Panc1 (cell line): ENCODE measurements at places on chromosomes 7 and 10.

DNA sequence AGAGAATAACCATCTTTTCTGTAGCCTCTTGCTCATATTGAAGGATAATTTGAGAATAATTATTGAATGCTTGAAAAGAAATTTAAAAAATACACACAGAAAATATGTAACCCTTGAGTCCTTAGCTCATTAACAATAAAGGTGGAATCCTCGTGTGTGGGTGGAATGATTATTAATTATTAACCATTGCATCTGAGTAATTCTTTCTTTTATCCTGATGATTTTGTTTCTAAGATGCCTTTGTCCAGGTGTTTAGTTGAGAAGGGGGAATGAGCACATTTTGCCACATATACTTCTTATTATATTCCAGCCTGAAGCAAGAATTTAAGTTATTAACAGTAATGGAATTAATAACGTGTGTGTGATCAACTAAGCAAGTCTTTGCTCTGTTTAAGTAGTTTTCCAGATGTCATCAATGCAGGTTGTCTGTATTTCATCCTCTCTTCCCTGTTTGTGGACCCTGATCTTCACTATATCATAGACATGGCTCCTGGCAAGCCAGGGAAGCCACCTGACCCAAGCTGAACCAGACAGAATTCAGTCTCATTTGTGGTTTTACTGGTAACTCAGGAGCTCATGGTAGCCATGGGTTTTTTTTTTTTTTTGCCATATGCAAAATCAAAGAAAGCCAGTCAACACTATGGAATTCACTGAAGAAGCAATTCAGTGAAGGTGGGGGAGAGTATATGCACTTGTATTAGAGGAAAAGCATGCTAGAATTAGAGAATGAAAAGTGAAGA is 144.3 kb downstream of the KIF20B start:
- no peak for DNase-seq

- peak; percentile 39 for DNase-seq
Measured at GRCh38 chr10:51171946-51172345, 97.7 kb downstream of the PRKG1 start.

GRCh38 chr7:42128703-42129102 is 108.3 kb downstream of the GLI3 start:
- DNase-seq: no peak

DNA sequence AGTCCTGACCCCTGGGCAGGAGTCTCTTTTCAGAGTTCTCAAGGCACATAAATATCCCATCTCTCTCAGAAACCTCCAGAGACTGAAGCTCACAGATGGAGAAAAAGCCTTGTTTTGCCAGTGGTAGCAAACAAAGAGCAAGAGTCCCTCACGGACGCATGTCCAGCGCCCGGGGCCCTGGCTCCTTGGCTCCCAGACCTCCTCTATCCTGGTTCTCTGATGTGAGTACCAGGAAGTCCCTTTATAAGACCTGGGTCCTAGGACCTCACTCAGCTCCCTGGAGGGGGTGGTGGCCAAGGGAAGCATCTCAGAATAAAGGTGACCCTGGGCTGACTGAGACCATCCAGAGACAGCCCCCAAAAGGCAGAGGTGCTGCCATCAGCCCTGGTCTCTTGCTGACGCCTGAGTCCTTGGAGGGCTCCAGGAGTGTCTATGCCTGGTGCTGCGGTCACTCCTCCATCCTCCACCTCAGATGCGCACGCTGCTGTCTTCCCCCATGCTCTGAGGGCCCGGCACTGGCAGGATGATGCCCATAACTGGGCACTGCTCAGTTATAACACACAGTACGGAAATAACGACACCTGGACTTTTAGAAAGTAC is 221.5 kb downstream of the TNS3 start:
- DNase-seq: no peak

- no peak for DNase-seq
Measured at GRCh38 chr10:114970515-114970914, 32.5 kb downstream of the TRUB1 start.

DNA sequence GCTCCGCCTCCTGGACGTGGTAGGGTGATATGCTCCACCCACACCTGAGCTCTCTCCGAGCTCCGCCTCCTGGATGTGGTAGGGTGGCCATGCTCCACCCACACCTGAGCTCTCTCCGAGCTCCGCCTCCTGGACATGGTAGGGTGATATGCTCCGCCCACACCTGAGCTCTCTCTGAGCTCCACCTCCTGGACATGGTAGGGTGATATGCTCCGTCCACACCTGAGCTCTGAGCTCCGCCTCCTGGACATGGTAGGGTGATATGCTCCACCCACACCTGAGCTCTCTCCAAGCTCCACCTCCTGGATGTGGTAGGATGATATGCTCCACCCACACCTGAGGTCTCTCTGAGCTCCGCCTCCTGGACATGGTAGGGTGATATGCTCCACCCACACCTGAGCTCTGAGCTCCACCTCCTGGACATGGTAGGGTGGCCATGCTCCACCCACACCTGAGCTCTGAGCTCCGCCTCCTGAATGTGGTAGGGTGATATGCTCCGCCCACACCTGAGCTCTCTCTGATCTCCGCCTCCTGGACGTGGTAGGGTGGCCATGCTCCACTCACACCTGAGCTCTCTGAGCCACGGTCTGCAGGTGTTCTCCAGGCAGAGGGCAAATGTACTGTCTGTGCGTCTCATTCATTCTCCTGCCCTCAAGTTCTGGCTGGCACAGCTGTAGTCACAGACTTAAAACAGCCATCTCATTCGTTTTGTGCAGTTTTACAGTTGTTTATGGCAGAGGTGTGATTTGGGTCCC is 252.4 kb downstream of the DIP2C start:
- DNase-seq: no peak

GRCh38 chr7:133748443-133749407 is 378.4 kb upstream of the LRGUK start:
- no peak for DNase-seq

- no peak for DNase-seq
Measured at GRCh38 chr7:150450491-150451001, at the start of gene GIMAP8. GIMAP8 (plus strand) TSS chr7:150450630; CDS start chr7:150466699, 16,069 bp downstream.

DNA sequence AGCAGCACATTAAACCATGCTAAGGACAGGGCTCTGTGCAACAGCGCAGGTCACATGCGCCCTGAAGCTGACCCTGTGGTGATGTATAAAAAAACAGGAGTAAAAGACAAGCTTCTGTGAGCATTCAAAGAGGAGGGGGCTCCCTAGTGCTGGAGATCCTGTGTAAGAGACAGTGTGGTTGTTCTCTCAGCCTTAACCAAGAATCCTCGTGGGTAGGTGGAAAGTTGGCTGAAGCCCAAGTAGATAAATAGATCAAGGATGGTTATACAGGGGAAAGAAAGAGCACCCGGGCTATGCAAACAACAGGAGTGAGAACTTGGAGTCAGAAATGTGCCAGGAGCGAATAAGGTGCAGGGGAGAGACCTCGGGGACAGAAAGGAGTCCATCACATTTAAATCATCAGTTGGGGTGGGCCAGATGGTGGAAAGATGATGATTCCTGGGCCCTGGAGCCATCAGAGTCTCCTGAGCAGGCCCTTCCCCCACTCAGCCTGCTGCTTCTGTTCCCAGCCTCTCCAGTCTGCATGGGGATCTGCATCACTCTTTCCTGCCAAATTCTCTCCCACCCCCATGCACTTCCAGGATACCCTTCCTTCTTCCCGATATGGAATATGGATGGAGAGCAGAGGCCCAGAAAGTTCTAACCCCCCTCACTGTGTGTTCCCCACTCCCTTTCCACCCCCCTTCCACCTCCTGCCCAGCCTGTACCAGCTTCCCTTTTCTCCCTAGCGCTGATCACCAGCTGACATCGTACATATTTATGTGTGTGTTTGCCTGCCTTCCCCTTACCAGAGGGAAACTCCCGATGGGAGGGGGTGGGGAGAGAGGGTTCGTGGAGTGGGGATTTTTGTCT is 78.1 kb upstream of the PRR15 start:
- no peak for DNase-seq

DNA sequence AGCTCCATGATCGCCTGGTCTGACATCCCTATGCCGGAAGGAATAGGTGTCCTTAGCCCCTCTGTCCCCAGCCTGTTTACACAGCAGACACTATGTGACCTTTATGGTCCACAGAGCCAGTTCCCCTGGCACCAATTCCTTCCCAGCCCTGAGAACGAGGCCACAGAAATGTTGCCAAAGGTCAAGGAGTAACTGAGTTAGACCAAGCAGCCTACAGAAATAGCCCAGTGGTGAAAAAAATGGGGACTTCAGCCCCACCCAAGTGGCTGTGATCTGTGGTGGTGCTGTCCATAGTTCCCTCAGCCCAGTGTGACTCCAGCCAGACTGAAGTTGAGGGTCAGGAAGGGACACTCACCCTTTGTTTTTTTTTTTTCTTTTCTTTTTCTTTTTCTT is 2.5 kb downstream of the PGAM2 start:
- no peak for DNase-seq

GRCh38 chr10:44368637-44369036 is 16.3 kb downstream of the CXCL12 start:
- DNase-seq: no peak

DNA sequence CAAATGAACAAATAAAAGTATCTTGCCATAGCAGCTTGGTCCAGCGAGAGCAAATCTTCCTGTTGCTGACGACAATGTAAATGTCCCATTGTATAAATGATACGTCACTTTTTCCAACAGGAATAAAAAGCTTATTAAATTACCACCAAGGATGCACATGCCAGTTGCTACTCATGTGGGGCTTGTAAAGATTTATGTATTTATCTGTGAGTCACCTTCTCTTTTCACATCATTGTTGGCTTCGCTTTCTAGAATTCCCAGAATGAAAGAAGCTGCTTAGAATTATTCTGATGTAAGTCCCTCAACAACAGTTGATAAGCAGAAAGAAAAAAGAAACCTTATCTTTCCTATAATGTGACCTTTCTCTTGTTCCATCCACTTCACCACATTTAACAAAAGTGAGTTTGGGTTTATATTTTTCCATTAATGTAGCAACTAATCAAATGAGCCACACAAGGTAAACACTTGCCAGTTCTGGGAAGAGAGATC is 22.4 kb downstream of the DNAJC12 start:
- peak; percentile 66 for DNase-seq

GRCh38 chr7:157438121-157439025 is 101.6 kb downstream of the DNAJB6 start:
- no peak for DNase-seq

DNA sequence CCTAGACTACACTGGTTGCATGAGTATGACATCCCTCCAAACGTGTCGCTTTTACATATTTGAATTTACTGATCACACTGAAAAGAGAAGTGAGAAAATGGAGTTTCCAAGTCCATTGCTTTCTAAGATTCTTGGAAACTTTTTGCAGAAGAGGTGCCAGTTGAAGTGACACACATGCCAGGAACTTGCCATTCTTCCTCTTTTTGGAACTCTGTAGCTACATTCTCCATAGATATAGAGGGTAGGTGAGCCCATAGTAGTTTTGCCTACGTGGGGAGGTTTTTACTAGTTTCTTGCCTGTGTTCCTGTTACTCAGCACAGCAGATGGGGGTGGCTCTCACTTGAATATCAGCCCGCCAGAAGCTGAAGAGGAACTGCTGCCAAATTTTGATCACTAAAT is 286.6 kb upstream of the NRP1 start:
- DNase-seq: no peak

- no peak for DNase-seq
Measured at GRCh38 chr7:30817371-30817767, 46.2 kb downstream of the MINDY4 start.

DNA sequence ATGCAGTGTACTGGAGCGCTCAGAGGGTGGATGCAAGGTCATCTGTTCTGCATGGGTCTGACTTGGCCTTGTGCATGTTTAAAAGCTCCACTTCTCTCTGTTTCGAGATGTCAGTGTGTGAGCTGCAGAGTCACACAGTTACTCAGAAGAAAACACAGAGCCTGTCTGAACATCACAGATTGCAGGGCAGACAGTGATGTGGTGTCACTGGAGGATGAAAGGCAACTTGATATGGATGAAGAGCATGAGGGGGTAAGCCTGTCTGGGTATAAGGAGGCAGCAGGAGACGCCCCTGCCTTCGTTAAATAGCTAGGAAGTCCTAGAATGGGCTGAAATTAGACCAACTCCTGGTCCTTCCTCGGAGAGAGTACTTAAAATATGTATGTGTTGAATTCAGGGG is 67.5 kb upstream of the LRRC18 start:
- DNase-seq: no peak

DNA sequence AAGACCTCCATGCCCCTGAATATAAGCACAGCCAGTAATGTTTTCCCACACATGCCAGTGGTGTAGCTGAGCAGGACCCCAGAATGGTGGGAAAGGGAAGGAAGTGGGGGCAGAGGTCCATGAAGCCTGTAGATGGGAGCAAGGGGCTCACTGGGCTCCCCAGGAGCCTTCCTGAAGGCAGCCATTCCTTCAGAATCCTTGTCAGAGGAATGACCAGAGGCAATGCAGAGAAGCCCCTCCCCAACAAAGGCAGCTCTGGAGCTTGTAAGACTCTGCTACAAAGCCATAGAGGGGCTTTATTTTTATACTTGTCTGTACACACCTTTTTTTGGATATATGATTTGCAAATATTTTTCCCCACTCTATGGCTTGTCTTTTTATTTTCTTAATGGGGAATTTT is 165.0 kb upstream of the TCF7L2 start:
- DNase-seq: no peak

DNA sequence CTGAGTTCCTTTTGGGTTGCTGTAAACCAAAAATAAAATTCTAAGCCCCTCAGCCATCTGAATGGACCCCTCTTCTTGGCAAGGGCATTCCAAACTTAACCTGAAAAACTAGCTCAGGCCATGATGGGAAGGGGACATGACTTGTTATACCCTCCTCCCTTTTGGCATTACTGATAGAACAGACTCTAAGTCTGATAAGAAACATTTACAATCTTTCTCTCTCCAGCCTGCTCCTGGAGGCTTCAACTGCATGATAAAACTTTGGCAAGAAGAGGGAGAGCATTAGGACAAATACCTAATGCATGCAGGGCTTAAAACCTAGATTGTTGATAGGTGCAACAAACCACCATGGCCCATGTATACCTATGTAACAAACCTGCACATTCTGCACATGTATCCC is 40.9 kb upstream of the ATOH7 start:
- no peak for DNase-seq

GRCh38 chr7:101707587-101707986 is 78.5 kb upstream of the MYL10 start:
- no peak for DNase-seq

- DNase-seq: peak; percentile 8
Measured at GRCh38 chr7:96596120-96596826, 113.4 kb downstream of the SEM1 start.

DNA sequence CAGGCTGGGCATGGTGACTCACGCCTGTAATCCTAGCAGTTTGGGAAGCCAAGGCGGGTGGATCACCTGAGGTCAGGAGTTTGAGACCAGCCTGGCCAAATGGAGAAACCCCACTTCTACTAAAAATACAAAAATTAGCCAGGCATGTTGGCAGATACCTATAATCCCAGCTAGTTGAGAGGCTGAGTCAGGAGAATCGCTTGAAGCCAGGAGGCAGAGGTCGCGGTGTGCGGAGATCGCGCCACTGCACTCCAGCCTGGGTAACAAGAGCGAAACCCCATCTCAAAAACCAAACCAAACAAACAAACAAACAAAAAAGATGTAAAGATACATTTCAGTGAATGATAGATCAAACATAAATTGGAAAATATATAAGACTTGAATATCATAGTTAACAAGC is 105.9 kb downstream of the PLPP4 start:
- no peak for DNase-seq

- DNase-seq: no peak
Measured at GRCh38 chr10:60937784-60938654, 6.0 kb downstream of the RHOBTB1 start.

GRCh38 chr10:86662186-86663045 is 5.9 kb upstream of the LDB3 start:
- no peak for DNase-seq

- no peak for DNase-seq
Measured at GRCh38 chr10:101894742-101895141, 51.1 kb upstream of the KCNIP2 start.

- DNase-seq: no peak
Measured at GRCh38 chr7:70426249-70426880, 705.6 kb upstream of the GALNT17 start.
